ENCODE measurements at places on chromosomes 4 and X.

DNA sequence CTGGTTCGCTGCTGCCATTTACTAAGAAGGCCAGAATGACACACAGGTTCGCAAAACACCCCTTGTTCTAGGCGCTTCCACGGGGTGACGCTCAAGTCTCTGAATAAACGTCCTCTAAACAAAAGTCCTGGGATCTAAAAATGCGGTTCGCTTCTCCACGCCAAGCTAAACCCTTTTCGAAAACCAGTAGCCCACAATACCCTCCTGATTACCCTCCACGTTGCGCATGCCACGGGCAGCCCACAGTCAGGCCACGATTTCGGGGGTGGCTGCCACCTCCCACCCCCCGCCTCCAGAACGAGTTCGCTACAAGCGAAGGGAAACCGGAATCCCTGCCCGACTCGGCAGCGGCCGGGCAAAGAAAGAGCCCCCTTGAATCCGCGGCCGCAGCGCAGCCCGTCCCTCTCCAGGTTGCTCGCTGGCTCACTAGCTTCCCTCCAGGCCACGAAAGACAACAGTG is 423 bp downstream of the RPL39 start:
- peak; percentile 6 for DNase-seq

- no peak for DNase-seq
Observed at GRCh38 chr4:48103483-48104139, 30.4 kb downstream of the TXK start.

DNA sequence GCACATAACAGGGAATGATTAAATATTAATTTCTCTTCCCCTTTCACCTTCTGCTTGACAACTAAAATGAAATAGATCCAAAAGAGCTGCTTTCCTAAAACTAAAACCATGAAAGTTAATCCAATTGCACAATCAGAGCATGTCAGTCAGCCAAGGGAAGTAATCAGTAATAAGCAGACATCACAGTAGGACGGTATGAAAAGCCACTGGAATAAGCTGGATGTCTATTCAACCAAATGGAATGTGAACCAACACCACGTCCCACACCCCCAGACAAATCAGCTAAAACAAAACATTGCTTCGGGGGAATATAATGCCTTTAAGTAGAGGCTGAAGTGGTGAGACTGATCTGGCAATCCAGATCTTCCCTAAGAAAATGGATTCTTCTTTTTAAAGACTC is 859.4 kb upstream of the FTHL17 start:
- no peak for DNase-seq

DNA sequence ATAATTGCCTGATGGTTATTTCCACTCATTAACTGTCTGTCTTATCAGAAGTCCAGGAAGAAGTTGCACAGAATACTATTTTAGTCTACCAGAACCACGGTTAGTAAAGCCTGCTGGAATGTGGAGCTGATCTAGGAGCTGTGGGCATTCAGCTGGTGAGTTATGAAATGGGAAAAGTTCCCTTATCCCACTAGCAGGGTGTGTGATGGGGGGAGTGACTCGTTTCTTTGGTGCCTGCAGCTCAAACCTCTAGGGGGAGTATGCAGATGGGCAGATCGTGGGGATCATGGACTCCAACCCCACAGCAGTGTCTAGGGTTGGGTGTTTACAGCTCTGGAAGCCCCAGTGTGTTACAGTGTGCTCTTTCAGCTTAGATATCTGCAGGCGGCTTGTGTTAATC is 305.7 kb upstream of the BOD1L1 start:
- no peak for DNase-seq

DNA sequence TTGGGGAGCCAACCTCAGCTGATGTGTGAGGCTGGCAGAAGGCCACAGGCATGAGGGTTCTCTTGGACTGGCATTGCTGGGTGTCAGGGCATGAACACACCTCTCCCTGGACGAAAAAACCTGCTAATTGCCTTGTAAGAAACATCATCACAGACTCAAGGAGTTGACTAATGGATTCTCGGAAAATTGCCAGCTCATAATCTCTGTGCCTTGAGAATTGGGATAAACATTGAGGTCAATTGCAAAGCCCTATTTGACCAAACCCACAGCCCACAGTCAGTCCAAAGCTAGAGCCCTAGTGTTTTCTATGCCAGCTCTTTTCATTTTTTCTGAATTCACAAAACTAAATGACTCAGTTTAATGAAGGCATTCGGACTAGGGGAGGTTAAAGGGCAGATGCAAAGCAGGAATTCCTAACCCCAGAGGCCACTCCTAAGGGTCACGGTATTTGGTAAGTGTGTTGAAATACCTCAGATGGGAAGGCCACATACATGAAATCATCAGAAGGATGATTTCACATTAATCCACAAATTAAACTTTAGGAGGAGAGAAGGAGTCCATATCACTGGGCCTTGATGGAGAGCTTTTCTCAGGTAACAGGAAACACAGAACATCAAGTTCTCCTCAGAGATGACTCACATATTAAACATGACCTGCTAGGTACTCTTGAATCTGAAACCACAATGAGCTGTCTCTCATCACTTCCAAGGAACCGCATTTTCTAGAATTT is 39.0 kb upstream of the RASL11B start:
- DNase-seq, result no peak

GRCh38 chr4:95985051-95985450 is 145.2 kb downstream of the PDHA2 start:
- no peak for DNase-seq

DNA sequence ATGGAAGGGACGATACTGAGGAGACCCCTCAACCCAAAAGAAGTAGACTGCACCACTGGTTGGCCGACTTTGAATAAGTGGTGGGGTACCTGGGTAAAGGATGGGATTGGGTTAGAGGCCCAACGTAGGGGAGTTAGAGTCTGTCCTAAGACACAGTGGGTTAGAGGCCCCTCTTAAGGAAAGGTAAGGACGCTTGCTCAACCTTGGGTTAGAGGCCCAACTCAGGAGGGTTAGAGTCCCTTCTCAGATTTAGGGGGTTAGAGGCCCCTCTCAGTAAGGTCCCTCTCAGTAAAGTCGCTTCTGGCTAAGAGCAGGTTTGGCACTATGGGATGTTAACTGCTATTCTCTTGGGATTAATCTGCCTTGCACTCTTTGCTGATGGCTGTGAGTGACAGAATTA is 81.3 kb downstream of the ACOX3 start:
- no peak for DNase-seq

GRCh38 chr4:139154952-139155557 is 22.0 kb downstream of the ELF2 start:
- DNase-seq, result no peak

GRCh38 chr4:172830295-172830764 is 338.3 kb upstream of the GALNT7 start:
- no peak for DNase-seq

DNA sequence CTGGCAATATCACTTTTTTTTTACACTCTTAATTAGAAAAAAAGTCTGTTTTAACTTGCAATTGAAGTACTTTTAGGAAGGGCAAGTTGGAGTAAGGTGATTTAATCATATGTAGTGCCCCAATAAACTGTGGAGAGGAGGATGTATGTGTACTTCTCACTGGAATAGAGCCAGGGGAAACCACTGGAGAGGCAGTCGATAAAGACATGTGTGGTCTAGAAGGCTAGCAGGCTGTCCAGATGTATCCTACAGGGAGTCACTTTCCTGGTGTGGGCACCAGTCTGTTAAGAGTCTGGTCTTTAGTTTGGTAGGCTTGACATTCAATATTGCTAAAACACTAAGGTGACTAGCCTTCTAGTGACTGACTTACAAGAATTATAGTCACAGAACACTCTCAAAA is 9.6 kb upstream of the SGMS2 start:
- DNase-seq, result no peak

- DNase-seq, result no peak
Observed at GRCh38 chrX:119640731-119641170, 34.5 kb upstream of the NKRF start.

All from activated T-cell treated with anti-CD3 and anti-CD28 coated beads for 1 hour (primary cell).